ENCODE measurements at places on chromosomes 7 and 10. TPM values are rescaled to one million over a fixed set of nuclear protein-coding genes. Genes with fewer than 3 reads are reported as not detected.

- no peak overlapping the region for H3K4me3 ChIP-seq
- DNase-seq: no peak
- H3K36me3 ChIP-seq: no peaks in the 10 kb centered on the region
- H3K4me1 ChIP-seq: peaks cover 17% of the 10 kb centered on the region
- H3K27ac ChIP-seq: no peak overlapping the region
- no peaks in the 10 kb centered on the region for H3K27me3 ChIP-seq
Observed at GRCh38 chr7:116403265-116403664, 96.3 kb upstream of the CAV2 start.

SRGN gene
- not detected for total RNA-seq

GRCh38 chr7:25801214-25801613, 350.8 kb upstream of the NFE2L3 start:
- no peak overlapping the region for H3K4me3 ChIP-seq
- peaks cover 28% of the 10 kb centered on the region for H3K27me3 ChIP-seq
- peaks cover 32% of the 10 kb centered on the region for H3K4me1 ChIP-seq
- no peak overlapping the region for H3K27ac ChIP-seq

DNA sequence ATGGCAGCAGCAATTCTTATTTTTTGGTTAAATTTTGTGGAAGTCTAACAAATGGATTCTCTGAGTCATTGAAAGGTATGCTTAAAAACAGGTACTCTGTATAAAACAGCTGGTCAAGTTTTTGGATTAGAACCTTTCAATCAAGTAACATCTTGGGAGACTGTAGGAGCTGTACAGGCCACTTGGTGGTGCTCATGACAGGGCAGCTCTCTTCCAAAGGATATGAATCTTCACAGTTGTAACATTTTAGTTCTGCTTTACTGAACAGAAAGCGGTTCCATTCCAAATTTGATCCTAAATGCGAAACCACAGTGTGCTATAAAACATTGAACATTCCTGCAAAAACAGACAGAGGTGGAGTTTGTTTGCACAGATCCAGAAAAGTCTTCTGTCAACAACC, 44.5 kb upstream of the AGR3 start:
- peaks cover 14% of the 10 kb centered on the region for H3K4me1 ChIP-seq
- H3K36me3 ChIP-seq: no peaks in the 10 kb centered on the region
- H3K4me3 ChIP-seq: no peak overlapping the region
- no peak for DNase-seq
- no peaks in the 10 kb centered on the region for H3K27me3 ChIP-seq
